ENCODE measurements at places on chromosomes 3 and 15.

DNA sequence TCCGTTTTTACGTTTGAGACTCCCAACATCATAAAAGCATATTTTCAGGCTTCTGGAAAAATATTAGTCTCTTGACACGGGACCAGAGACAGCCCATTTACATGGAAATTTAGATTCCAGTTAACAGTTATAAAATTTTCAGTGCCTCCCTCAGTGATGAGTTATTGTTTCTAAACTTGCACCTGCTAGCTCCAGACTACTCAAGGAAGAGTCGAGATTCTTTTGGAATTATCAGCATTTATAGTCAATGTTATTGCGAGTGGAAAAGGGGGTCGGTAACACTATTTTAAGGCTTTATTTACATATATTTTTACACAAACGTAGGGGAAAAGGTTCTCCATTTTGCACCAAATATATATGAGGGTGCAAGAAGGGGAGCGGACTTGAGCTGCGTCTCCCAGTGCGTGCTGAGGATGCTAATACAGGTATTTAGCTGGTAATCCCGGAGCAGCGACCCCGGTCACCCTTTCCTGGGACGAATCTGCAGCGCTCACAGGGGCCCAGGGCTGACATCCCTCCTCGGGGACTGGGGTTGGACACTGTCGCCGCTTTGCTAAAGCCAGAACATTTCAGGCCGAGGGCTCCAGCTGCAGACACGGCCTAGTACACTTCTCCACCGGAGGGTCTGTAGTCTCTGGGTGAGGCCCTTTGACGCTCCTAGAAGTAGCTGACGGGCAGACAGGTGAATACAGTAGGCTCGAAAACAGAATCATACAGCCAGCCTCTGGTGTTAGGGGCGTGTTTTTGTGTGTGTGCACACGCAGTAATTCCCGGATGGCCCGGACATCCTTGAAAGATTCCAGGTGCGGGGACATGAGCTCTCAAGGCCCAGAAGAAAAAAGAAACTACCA lies 729 bp upstream of the ZBTB11 start:
- DNase-seq = no peak

DNA sequence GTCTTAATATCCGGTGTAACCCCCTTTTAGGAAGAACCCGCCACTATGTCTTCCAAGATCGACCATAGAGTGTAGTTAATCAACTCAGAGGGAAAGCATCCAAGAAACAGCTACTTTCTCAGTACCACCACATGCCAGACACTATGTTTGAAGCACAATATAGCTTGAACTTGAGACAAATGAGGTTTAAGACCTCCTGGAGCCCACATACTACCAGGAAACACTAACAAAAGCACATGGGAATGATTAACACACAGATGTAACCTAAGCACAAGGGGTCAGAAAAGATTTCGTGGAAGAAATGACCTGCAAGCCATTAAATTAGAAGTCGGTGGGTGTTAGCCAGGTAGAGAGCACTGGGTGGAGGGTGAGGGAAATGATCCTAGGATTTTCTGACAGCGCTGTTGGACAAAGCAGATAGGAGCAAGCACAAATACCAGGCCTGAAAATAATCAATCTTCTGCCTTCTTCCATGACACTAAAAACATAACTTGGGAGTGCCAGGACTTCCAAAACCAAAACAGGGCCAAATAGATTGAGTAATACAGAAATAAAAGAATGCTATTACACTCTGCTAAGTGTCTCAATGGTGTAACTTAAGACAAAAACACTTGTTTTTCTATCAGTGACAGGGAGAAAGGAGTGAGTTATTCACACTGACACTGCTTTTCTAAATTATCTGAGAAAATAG lies 213.7 kb downstream of the FOXP1 start:
- no peak for DNase-seq

DNA sequence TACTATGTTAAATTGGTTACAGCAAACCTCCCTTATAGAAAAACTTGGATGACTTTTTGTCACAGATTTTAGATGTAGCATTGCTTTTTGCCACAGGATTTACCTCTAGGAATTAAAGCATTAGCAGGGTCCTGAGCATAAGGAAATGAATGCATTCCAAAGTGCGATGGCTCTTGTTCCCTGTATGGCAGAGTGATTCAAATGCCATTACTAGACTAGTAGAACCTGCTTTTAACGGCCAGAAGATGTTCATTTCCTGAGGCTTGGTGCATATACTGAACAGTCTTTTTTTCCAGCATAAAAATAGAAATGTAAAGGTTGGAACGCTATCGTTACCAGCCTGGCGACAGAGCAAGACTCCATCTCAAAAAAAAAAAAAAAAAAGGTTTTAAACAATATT lies 59.4 kb downstream of the WNT5A start:
- DNase-seq = no peak

DNA sequence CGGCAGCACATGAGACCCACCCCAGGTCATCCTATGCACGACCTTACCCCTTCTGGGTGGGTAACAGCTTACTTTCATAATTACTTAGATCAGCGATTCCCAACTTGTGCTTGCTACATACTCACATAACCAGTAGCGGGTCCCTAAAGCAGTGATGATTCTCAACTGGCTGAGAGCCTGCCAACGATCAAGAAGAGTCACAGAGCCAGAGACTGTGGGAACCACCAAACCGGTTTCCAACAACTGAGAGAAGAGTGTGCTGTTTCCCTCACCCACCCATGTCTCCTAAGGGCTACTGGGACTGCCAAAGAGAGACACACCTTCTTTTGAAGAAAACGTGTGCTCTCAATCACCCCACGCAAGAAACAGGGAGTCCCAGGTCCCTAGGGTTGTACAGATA lies 12.0 kb upstream of the XXYLT1 start:
- no peak for DNase-seq

- DNase-seq = no peak
Measured at GRCh38 chr15:70204652-70205051, 106.9 kb upstream of the TLE3 start.

DNA sequence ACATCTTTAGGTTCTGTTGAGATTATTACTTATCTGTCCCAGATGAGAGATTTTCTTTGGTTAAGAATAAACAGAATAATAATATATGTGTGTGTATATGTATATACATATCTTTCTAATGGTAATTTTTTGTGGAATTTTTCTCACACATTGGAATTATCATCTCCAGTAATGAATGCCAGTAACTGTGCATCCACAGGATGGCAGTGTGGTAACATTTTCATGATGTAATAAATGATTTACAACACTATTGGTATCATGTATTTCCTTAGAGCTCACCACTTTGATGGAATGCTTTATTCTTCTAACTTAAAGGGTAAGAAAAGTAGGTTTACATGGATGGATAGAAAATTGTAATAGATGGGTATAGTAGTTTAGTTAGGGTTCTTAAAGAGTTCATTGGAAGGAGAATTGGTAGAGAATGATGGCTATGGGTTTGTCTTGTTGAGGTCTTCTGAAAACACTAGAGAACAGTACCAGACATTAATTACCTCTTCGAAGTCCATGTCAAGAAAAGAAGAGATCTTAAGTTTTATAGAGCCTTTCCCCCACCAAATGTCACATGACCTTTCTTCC lies 78.1 kb downstream of the STT3B start:
- DNase-seq = no peak

GRCh38 chr15:77476995-77477394 lies 56.3 kb downstream of the HMG20A start:
- DNase-seq = no peak

GRCh38 chr3:150797155-150797554 lies 34.2 kb upstream of the SIAH2 start:
- DNase-seq = no peak

GRCh38 chr3:153591561-153592245 lies 429.7 kb downstream of the RAP2B start:
- no peak for DNase-seq

DNA sequence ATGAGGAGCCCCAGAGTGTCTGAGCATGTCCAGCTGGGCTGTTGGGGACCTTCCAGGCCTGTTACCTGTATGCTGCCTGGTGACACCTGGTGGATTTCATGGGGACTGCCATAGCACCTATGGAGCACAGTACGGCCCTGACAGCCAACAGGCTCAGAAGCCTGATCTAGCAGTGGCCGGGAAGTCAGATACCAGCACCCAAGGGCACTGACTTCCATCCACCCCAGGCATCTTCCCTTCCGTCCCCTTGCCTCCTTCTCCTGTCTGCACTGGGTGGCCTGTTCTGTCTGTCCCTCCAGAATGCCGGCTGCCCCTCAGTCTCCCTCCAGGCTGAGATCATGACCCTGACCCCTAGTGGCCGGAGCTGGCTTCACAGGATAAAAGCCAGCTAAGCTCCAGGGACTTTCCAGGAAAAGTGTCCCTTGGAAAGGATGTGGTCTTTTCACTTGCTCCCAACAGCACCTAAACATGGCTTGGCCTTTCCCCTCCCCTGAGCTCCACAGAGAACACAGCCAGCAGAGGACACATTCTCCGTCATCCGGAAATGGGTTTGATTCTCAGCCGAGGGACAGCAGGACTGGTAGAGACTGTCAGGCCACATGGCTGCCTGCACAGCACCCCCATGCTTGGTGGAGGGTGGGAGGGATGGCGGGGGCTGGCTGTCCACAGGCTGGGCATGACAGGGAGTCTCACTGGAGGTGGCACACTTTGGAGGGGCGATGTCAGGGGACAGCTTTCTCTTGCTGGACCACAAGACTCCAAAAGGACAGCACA lies 9.5 kb downstream of the RPS17 start:
- no peak for DNase-seq

- no peak for DNase-seq
Measured at GRCh38 chr3:3109407-3110298, 521 bp downstream of the IL5RA start.

GRCh38 chr15:41331281-41331680 lies 1.1 kb downstream of the OIP5 start:
- DNase-seq = no peak

GRCh38 chr3:107432013-107432515 lies 54.8 kb downstream of the CCDC54 start:
- DNase-seq = no peak

DNA sequence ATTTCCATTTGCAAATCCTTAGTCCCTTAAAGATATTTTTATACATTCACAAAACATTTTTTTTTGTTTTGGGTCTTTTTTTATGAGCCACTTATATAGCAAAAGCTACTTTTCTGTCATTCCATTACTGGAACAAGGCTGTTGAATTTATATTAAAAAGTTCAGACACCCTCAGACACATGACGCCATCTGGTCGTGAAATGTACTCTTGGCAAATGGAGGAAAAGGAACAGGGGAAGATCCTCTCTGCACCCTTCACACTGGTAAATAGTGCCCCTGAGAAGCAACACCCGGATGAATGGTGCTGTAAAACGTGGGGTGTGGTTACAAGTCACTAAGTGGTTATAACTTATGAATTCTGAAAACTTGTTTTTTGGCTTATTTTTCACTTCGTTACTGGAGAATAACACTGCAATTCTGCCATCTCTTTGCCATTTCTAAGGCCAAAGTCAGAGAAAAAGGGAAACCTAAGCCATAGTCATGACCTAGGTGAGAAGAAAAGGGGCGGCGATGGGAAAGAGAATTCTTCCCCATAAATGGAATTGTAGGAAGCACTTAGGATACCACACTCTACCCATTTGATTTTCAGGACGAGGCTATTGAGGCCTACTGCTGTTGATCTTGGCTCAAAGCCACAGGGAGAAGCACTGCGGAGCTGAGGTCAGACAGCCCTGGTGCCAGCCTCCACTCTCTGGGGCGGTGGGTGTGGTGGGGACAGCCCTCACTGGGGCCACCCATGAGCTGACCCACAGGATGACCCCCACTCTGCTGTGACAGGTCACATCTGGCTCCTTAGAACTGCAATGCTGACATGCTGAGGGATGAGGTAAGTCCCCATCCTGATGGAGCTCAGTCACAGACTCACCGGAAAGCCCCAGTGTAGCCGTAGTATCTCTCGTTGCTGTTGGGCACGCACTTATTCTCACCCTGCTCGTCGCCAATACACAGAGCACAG lies 21.9 kb downstream of the LTF start:
- no peak for DNase-seq

- no peak for DNase-seq
Measured at GRCh38 chr15:52060501-52060900, 41.5 kb downstream of the MAPK6 start.

- DNase-seq = no peak
Measured at GRCh38 chr3:69445024-69445423, 59.1 kb upstream of the FRMD4B start.

DNA sequence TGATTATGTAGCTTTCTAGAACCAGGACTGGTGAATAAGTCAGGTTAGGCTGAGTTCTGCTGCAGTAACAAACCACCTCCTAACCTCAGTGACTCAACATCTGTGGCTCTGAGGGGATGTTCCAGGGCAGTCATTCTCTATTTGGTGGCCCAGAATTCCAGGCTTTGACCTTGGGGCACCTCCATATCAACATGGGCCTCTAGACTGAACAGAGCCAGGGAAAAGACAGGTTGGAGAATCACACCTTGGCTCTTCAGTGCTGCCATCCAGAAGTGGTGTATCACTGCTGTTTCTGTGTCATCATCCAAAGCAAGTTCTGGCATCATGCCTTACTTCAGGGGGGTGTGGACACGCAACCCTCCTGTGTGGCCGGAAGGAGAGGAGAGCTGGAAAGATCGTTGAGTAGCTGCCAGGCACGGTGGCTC lies 15.3 kb downstream of the ZBTB47 start:
- no peak for DNase-seq

- DNase-seq = no peak
Measured at GRCh38 chr15:90358124-90359033, 6.3 kb downstream of the ZNF774 start.

- no peak for DNase-seq
Measured at GRCh38 chr3:64238971-64239667, 13.9 kb upstream of the PRICKLE2 start.

DNA sequence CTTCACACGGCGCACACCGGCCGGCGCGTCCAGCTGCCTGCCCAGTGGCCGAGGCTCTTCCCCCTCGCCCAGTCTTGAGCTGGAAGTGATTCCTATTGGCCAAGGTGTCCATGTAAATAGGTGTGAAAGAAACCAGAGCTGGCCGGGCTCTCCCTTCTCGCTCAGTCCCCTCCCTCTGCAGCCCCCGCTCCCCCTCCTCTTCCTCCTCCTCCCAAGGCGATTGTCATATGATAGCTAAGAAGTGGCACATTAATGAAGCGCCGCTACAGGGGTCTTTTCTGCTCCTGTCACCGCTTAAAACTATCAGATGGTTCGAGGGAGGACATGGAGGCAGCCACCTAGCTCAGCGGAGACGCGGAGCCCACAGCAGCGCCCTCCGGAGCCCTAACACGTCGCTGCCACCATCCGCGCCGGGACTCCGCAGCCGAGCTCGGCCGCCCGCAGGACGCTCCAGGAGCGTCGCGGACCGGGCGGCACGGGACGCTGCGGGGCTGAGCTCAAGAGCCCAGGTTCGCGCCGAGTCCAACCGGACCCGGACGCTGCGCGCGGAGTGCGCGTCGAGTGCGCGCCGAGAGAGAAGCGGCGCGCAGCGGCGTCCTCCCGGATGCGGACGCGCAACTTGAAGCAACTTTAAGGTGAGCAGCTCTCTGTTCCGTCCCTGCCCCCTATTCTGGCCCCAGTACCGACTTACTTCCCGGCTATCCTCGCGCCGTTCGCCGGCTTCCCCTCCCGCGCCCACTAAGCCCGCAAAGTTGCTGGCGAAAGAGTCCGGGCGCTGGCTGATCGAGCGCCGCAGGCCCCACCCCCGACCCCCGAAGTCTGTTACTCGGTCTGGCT lies at the start of gene FOXB1:
Gene FOXB1, plus strand, starts transcription at position 303 of the 837 bp plus-strand sequence. CDS start 653 bp downstream, outside the sequence.
- no peak for DNase-seq

GRCh38 chr3:184228376-184229137 lies 828 bp upstream of the VWA5B2 start:
- DNase-seq = no peak

Data from NCI-H1436 (cell line).